ENCODE measurements at places on chromosomes 2 and 18. TPM values are rescaled to one million over a fixed set of nuclear protein-coding genes. Genes with fewer than 3 reads are reported as not detected.

IL1B gene
- not detected for total RNA-seq

- no peaks in the 10 kb centered on the region for H3K27me3 ChIP-seq
- no peaks in the 10 kb centered on the region for H3K4me1 ChIP-seq
- H3K27ac ChIP-seq = no peak overlapping the region
- H3K4me3 ChIP-seq = no peak overlapping the region
Observed at GRCh38 chr2:160498137-160498536, 4.5 kb upstream of the RBMS1 start.

DNA sequence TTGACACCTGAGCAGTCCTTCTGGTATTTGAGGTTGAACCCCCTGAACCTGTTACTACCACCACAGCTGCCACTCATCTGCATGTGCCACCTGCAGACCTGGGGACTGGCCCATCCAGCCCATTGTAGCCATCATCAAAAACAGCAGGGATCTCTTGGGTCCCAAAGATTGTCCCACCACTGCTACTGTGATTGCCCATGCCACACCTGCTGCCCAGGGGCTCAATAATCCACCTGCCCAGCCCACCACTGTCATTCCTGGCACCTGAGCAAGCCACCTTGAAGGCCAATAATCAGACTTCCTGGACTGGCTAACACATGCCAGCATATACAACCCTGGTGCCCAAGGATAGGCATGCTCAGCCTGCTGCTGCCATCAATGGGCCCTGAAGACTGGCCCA, 327.6 kb downstream of the CYRIA start:
- no peaks in the 10 kb centered on the region for H3K36me3 ChIP-seq
- DNase-seq = no peak
- H3K4me1 ChIP-seq = no peaks in the 10 kb centered on the region
- no peaks in the 10 kb centered on the region for H3K27me3 ChIP-seq

DNA sequence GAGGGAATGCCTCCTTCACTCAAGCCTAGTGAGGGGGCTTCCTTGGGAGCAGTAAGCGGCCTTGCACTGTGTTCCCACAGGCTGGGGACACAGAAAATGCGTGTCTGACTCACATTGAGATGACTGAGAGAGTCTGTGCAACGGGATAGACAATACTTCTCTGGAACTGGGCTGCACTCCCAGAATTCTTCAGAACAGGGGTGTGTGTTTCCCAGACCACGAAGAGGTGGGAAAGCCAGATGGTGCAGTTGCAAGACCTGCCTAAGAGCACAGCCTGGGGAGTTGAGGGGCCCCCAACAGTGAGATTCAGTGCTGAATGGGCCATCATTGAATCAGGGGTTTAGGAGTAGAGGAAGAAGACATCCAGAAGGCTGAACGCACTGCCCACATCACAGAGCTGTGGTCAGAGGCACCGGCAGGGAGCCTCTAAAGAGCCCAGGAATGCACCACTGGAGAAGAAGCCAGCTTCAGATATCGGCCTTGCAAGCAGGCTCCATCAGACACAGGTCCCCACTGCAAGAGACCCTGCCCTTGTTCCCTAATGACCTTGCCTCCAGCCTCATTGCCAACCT, 36.6 kb upstream of the MRPL19 start:
- no peaks in the 10 kb centered on the region for H3K27me3 ChIP-seq
- H3K36me3 ChIP-seq = no peaks in the 10 kb centered on the region
- DNase-seq = no peak
- no peaks in the 10 kb centered on the region for H3K4me1 ChIP-seq

GALR1 gene
- not detected for total RNA-seq

DNA sequence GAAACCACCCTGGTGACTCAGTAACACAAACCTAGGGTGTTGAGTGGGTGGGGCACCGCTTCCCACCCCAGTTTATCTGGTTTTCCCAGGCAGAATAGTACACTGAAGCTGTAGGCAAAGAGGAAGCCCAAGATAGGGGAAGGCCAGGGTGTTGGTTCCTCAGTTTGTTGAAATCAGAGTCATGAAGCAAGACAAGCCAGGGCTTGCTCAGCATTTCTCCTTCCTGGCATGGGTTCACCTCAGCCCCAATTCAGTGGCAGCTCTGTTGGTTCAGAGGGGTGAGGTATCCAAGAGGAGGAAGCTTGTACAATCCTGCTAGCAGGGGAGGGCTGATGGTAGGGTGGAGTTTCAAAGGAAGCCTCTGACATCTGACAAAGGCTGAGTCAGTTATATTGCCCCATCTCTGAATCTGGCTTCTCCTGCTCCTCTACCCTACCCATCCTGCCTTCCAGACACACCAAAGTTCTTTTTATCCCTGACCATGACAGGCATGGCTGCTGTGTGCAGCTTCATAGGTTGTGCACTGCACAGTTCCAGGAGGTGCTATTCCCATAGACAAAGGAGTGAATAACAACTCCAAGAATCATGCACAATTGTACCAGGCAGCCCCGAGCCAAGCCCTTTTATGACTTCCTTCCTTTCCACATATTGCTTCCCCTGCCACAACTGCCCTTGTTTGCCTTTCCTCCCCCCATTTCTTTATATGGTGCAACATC, 24.9 kb upstream of the RAB10 start:
- no peak overlapping the region for H3K4me3 ChIP-seq
- 0 out of 2 replicates have a peak, but pooled peaks cover 4% of the 10 kb centered on the region for H3K27me3 ChIP-seq
- no peak overlapping the region for H3K27ac ChIP-seq
- H3K36me3 ChIP-seq = no peaks in the 10 kb centered on the region
- H3K4me1 ChIP-seq = no peaks in the 10 kb centered on the region

NOSTRIN gene
- not detected for total RNA-seq

IL1R2 gene
- not detected for total RNA-seq

DNA sequence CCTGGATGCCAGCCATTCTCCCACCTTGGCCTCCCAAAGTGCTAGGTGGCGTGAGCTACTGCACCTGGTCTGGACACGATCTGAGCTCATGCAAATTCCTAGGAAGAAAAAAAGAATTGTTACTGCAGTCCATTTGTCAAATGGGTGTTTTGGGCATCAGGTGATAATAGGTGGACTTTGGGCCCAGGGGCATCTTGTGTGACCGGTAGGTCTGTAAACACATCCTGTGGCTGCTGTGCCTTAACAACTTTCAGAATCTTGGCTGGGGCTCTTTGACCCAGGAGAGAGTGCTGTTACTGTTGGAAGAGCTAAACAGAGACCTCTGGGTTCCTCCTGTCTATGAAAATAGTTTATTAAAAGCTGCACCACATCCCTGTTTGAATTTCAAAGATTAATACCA, 34.9 kb upstream of the TFCP2L1 start:
- no peak overlapping the region for H3K4me3 ChIP-seq
- H3K27ac ChIP-seq = no peak overlapping the region
- H3K36me3 ChIP-seq = no peaks in the 10 kb centered on the region
- H3K27me3 ChIP-seq = no peaks in the 10 kb centered on the region
- DNase-seq = no peak

GRCh38 chr2:20600756-20601325, 50.1 kb downstream of the HS1BP3 start:
- H3K27ac ChIP-seq = no peak overlapping the region
- H3K4me3 ChIP-seq = no peak overlapping the region
- H3K4me1 ChIP-seq = peaks cover 21% of the 10 kb centered on the region
- no peaks in the 10 kb centered on the region for H3K36me3 ChIP-seq
- no peaks in the 10 kb centered on the region for H3K27me3 ChIP-seq
- DNase-seq = no peak

- H3K27me3 ChIP-seq = no peaks in the 10 kb centered on the region
- H3K4me1 ChIP-seq = no peaks in the 10 kb centered on the region
- H3K27ac ChIP-seq = no peak overlapping the region
- H3K36me3 ChIP-seq = no peaks in the 10 kb centered on the region
Observed at GRCh38 chr2:11121099-11121822, 34.0 kb upstream of the SLC66A3 start.

- no peaks in the 10 kb centered on the region for H3K27me3 ChIP-seq
- no peak overlapping the region for H3K4me3 ChIP-seq
- no peaks in the 10 kb centered on the region for H3K36me3 ChIP-seq
Observed at GRCh38 chr2:111246620-111247061, 125.9 kb downstream of the BCL2L11 start.

DNA sequence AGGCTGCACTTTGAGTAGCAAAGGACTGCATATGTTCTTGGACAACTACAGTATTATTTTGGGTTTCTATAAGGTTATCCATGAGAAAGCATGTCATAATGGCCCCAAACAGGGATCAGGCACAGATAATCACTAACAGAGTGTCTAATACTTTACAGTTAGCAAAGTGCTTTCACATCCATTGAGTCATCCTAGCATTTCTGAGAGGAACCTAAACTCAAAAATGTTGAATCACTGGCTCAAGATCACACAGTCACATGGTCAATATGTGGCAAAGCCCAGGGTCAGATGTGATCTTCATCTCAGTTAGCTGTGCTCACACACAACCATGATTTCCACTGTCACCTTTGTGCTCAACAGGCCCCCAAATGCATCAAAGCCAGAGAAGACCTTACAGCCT, 156.1 kb upstream of the VRK2 start:
- no peak overlapping the region for H3K27ac ChIP-seq
- no peaks in the 10 kb centered on the region for H3K36me3 ChIP-seq
- H3K4me3 ChIP-seq = no peak overlapping the region
- no peak for DNase-seq
- no peaks in the 10 kb centered on the region for H3K4me1 ChIP-seq

- H3K27me3 ChIP-seq = no peaks in the 10 kb centered on the region
- H3K27ac ChIP-seq = no peak overlapping the region
- H3K36me3 ChIP-seq = no peaks in the 10 kb centered on the region
- no peaks in the 10 kb centered on the region for H3K4me1 ChIP-seq
- no peak overlapping the region for H3K4me3 ChIP-seq
Observed at GRCh38 chr2:220994846-220995245, 577.3 kb downstream of the EPHA4 start.

LBH gene
- total RNA-seq = 7.1 TPM

DNA sequence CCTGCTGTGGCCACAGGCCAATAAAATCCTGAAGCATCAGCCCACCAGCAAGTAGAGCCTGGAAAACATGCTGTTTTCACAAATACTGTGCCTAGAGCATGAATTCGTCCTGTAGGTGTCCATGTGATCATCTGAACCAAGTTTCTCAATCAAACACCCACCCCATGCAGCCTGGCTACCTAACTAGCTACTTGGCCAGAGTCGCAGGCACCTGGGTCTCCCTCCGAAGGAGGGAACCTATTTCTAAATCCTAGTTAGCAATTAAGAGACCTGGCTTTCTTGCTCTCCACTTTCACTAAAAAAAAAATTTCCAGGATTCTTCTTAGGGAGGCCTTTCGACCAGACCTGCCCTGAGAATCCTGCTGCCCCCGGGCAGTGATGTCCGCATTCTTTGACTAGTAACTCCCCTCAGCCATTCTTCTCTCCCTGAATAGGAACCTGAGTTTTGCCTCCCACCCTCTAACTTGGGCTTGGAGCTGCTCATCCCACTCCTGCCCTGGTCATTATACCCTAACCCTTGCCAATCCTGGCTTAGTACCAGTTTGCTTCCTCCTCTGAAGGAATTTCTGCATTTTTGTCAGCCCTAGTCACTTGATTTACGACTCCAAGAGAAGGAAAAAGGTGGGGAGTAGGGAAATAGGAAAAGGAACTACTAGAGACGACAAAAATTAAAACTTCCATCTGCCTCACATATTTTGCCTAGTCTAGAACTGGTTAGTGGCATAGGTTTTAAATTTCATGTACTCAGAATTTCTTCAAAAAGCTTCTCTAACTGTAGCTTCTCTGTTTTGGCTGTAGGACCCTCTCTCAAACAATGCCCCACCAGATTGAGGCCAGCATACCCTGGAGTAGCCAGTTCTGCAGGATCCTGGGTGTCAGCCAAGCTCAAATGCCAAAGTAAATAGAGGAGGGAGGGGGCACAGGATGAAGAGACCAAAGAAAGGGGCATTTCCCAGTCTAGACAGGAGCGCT, 25.4 kb upstream of the TANK start:
- no peak for DNase-seq
- no peaks in the 10 kb centered on the region for H3K27me3 ChIP-seq
- peaks cover 50% of the 10 kb centered on the region for H3K4me1 ChIP-seq
- peaks cover 16% of the 10 kb centered on the region for H3K36me3 ChIP-seq
- H3K27ac ChIP-seq = peak overlapping the region; percentile 92

GRCh38 chr18:58754544-58755068, 83.3 kb downstream of the MALT1 start:
- no peak overlapping the region for H3K4me3 ChIP-seq
- no peak overlapping the region for H3K27ac ChIP-seq
- peaks cover 7% of the 10 kb centered on the region for H3K36me3 ChIP-seq
- no peaks in the 10 kb centered on the region for H3K27me3 ChIP-seq

DNA sequence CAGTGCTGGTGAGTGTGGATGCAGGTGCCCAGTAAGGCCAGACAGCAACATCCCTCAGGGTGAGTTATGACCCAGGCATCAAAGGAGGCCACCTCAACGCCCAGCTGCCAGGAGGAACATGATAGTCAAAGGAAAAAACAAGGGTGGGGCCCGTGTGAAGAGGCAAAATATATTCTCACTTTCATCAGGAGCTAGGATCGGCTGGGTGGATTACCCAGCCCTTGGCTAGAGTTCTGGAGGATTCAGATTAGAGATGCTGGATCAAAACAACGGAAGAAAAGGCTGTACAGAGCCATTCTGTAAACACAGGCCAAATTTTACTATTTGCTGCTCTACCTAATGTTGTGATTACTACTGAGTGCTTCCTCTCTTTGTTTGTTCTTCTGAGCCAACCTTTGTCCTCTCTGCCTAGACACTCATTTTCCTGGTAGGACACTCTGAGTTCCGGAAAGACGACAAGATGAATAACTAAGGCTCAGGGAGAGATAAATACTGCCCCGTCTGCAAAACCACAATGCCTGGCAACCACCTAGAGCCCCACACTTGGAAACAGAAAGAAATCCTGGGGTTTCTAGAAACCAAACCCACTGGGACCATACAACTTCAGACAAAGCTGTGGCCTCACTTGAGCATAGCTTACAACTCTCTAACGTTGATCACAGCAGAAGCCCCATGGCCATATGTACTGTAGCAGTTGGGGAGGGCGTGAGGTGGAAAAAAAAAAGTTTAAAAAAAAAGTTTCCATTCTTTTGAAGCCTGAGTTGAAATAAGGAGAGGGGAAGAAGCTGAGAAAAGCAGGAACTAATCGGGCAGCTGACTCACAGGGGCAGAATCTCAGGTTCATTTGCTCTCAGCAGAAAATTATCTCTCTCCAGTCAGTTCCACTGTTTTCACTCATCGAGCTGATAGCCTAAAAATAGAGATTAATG, 17.8 kb upstream of the PMAIP1 start:
- DNase-seq = peak; percentile 17
- H3K4me1 ChIP-seq = peaks cover 12% of the 10 kb centered on the region
- H3K4me3 ChIP-seq = no peak overlapping the region
- H3K27ac ChIP-seq = no peak overlapping the region
